K562 (cell line): ENCODE measurements at places on chromosomes 12 and 14. TPM values are rescaled to one million over a fixed set of nuclear protein-coding genes. Genes with fewer than 3 reads are reported as not detected.
A peak's percentile ranks its signal among the peaks of the same experiment; 100 is the strongest.

MSRB3 gene
- total RNA-seq = 0.04 and 0.38 TPM in 2 replicates

PTHLH gene
- total RNA-seq = 0.78 and 0.98 TPM in 2 replicates

HPD gene
- 0.29 TPM in 2 replicates for total RNA-seq

ANAPC7 gene
- total RNA-seq = 99.1 and 107 TPM in 2 replicates

TAS2R50 gene
- 0.18 and 0.49 TPM in 2 replicates for total RNA-seq

RND1 gene
- total RNA-seq = 0.36 and 0.78 TPM in 2 replicates

KRT2 gene
- total RNA-seq = 0.11 TPM in 1 of 2 replicates, not detected in the other

KRT73 gene
- not detected in 2 replicates for total RNA-seq

- no peak overlapping the region for H3K4me3 ChIP-seq
- no peak for DNase-seq
- H3K27me3 ChIP-seq = no peaks in the 10 kb centered on the region
Measured at GRCh38 chr14:62443796-62444195, 601.5 kb downstream of the KCNH5 start.

DNA sequence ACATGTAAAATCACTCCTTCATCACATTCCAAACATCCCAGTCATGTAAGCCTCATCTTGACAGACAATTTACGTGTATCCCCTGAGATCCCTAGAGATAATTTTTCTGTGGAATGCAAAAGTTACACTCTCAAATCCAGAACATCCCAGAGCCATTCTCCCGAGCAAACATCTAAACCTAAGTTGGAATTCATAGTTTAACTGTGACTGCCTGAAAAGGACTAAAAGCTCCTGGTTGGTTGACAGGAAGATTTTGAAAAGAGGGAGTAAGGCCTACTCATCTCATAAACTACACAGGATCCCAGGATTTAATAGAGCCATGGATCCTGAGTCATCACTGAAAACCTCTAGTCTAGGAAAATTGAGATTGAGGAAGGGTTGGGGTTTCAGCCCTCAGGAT is 123.6 kb downstream of the SCN8A start:
- H3K27ac ChIP-seq = no peak overlapping the region
- no peak overlapping the region for H3K4me3 ChIP-seq
- H3K36me3 ChIP-seq = no peaks in the 10 kb centered on the region
- DNase-seq = no peak
- H3K27me3 ChIP-seq = no peaks in the 10 kb centered on the region; the same call in 1 of the 2 replicates

DNA sequence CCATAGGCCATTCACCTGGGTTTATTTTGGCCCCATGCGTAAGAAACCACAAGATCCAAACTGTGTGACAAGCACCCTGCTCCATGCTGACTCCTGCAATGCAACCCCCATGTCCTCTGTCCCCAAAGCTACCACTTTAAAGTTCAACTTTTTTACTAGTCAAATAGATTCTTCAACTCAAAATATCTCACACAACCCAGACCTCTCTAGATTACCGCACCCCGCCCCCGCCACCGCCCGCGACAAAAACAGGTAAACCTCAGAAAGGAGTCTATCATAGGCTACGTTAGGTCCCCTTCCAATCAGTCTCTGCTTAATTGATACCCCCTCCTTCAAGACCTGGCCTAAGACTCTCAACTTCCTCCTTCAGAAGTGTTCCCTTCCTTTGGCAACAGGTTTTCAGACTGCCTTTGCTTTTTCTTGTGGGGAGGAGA is 2.2 kb downstream of the ZFP36L1 start:
- DNase-seq = no peak
- no peaks in the 10 kb centered on the region for H3K27me3 ChIP-seq
- peaks cover 35% of the 10 kb centered on the region for H3K36me3 ChIP-seq
- H3K4me3 ChIP-seq = peak overlapping the region; percentile 74
- peaks cover 30% of the 10 kb centered on the region; the same call in 2 of the 3 replicates for H3K4me1 ChIP-seq
- peak overlapping the region; percentile 23; the same call in 1 of the 3 replicates for H3K27ac ChIP-seq

GRCh38 chr12:116990971-116991966 is 80.5 kb downstream of the FBXW8 start:
- H3K27me3 ChIP-seq = no peaks in the 10 kb centered on the region
- no peak overlapping the region for H3K27ac ChIP-seq
- DNase-seq = no peak
- H3K4me3 ChIP-seq = no peak overlapping the region

GRCh38 chr14:61486930-61487495 is 165.6 kb downstream of the PRKCH start:
- no peaks in the 10 kb centered on the region for H3K36me3 ChIP-seq
- DNase-seq = no peak
- no peak overlapping the region for H3K4me3 ChIP-seq

DNA sequence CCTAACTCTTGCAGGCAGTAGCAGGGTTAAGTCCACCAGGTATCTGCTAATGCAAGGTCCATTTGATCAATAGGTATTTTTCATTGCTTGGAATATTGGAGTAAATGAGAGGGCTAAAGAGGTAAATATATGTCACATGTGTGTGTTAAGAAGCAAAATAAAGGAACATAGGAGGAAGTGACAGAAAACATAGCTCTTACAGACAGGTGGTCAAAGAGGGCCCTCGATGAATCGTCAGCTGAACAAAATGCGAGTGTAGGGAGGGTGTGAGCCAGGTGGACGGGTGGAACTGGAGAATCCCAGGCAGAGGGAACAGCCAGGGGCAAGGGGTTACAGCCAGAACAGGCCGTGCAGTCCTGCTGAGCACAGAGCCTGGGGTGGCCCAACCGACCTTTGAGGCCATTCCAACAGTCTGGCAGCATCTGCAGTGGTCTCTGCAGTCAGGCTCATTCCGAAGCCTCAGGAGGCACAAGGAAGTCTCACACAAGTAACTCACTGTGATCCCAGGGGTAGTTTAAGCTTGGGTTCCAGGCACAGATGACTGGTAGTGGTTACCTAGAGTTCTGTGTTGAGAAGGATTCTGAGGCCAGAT is 43.2 kb downstream of the CCDC88C start:
- peaks cover 5% of the 10 kb centered on the region; the same call in 2 of the 3 replicates for H3K36me3 ChIP-seq
- no peaks in the 10 kb centered on the region for H3K4me1 ChIP-seq
- no peak overlapping the region for H3K4me3 ChIP-seq
- no peak for DNase-seq
- H3K27ac ChIP-seq = no peak overlapping the region
- H3K27me3 ChIP-seq = no peaks in the 10 kb centered on the region

- H3K4me3 ChIP-seq = no peak overlapping the region
- no peaks in the 10 kb centered on the region for H3K27me3 ChIP-seq
- H3K4me1 ChIP-seq = peaks cover 47% of the 10 kb centered on the region
- DNase-seq = no peak
Measured at GRCh38 chr12:62915204-62915529, 19.8 kb downstream of the PPM1H start.

GRCh38 chr12:6653987-6654386 is 6.8 kb upstream of the ACRBP start:
- no peak overlapping the region for H3K27ac ChIP-seq
- DNase-seq = no peak
- peaks cover 12% of the 10 kb centered on the region; the same call in 2 of the 3 replicates for H3K36me3 ChIP-seq
- no peaks in the 10 kb centered on the region for H3K27me3 ChIP-seq
- H3K4me1 ChIP-seq = no peaks in the 10 kb centered on the region; the same call in 2 of the 3 replicates

GRCh38 chr12:128449146-128449894 is 182.3 kb downstream of the TMEM132C start:
- no peaks in the 10 kb centered on the region for H3K36me3 ChIP-seq
- H3K4me1 ChIP-seq = no peaks in the 10 kb centered on the region
- H3K27ac ChIP-seq = no peak overlapping the region
- no peak overlapping the region for H3K4me3 ChIP-seq

GRCh38 chr12:2845280-2845679 is 10.4 kb upstream of the NRIP2 start:
- peaks cover 8% of the 10 kb centered on the region; the same call in 2 of the 3 replicates for H3K4me1 ChIP-seq
- peak; percentile 24 for DNase-seq
- no peaks in the 10 kb centered on the region for H3K27me3 ChIP-seq
- H3K27ac ChIP-seq = no peak overlapping the region; the same call in 2 of the 3 replicates
- H3K4me3 ChIP-seq = no peak overlapping the region

- no peaks in the 10 kb centered on the region for H3K27me3 ChIP-seq
- no peak overlapping the region for H3K27ac ChIP-seq
- no peak overlapping the region for H3K4me3 ChIP-seq
- H3K4me1 ChIP-seq = peaks cover 40% of the 10 kb centered on the region; the same call in 1 of the 2 replicates
- DNase-seq = no peak
- peaks cover 39% of the 10 kb centered on the region; the same call in 1 of the 3 replicates for H3K36me3 ChIP-seq
Measured at GRCh38 chr12:124385219-124385969, 90.5 kb downstream of the RFLNA start.

DNA sequence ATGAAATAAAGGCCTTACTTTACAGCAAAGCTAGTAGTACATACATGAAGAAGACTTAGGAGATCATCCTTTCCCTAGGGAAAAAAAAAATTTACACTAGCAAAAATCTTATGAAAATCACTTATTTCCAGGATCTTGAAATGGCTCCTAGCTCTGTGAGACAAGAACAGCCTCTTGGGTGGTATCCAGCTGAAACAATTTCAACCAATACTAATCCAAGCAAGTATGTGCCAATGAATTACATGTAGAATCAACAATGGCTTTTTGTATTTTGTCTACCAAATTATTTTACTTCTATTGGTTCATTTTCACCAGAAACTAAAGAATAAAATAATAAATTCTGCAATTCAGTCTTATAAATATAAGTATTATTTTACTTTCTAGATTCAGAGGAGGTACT is 2.7 kb upstream of the SLCO1A2 start:
- no peaks in the 10 kb centered on the region for H3K36me3 ChIP-seq
- H3K27me3 ChIP-seq = no peaks in the 10 kb centered on the region
- H3K4me1 ChIP-seq = no peaks in the 10 kb centered on the region; the same call in 2 of the 3 replicates
- H3K4me3 ChIP-seq = no peak overlapping the region

DNA sequence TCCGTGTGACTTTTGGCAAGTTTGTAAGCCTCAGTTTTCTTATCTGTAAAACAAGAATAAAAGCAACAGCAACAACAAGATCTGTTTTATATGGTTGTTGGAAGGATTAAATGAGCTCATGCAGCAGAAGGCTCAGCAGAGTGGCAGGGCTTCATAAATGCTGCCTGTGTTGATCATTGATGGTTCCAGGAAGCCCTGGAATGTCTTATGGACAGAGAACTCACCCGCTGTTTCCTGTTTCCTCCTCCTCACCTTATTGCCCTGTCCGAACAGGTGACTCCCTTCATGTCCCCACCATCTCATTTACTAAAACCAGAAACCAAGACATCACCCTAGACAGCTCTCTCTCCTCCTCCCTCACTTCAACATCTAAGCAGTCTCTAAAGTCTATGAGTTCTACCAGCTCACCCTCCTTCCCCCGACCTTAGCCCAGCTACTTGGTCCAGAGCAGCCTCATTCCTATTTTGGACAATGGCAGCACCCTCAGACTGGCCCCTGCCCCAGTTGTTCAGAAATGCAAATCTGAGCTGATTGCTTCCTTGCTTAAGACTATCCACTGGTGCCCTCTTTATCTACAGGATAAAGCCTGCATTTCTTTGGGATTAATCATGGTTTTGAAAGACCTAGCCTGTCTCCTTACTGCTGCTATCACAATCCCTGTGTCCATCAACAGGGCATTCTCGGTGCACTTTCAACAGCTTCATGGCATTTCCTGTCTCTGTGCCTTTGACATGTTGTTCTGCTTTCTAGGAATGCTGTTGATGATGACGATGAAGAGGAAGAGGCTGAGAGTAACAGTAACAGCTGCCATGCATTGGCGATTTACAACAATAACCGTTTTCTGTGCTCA is 21.4 kb upstream of the GSG1 start:
- H3K4me1 ChIP-seq = no peaks in the 10 kb centered on the region
- H3K4me3 ChIP-seq = no peak overlapping the region
- no peak for DNase-seq
- H3K27ac ChIP-seq = no peak overlapping the region
- H3K36me3 ChIP-seq = no peaks in the 10 kb centered on the region

DNA sequence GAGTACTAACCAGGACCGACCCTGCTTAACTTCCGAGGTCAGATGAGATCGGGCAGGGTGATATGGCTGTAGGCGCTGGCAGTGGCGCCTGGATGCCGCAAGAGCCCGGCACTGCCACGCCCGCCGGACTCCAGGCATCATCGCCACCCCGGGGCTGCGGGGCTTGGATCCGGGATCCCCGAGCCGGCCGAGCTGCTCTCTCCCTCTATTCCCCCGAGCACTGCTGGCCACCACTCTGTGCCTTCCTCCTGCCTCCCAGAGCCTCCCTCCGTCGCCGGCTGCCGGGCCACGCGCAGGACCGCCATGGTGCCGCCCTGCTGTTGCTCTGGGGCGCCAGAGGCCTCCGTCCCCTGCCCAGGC is 153.2 kb upstream of the ALG10B start:
- no peak overlapping the region for H3K4me3 ChIP-seq
- no peak for DNase-seq
- no peaks in the 10 kb centered on the region for H3K36me3 ChIP-seq
- H3K4me1 ChIP-seq = peaks cover 14% of the 10 kb centered on the region; the same call in 1 of the 2 replicates
- H3K27ac ChIP-seq = no peak overlapping the region

- no peaks in the 10 kb centered on the region for H3K36me3 ChIP-seq
- H3K27me3 ChIP-seq = no peaks in the 10 kb centered on the region; the same call in 2 of the 3 replicates
- H3K27ac ChIP-seq = no peak overlapping the region
- no peak overlapping the region for H3K4me3 ChIP-seq
- H3K4me1 ChIP-seq = no peaks in the 10 kb centered on the region; the same call in 1 of the 2 replicates
Measured at GRCh38 chr12:30197392-30198057, 413.8 kb upstream of the TMTC1 start.

GRCh38 chr14:74400031-74400685 is 25.9 kb downstream of the SYNDIG1L start:
- no peak overlapping the region for H3K27ac ChIP-seq
- no peaks in the 10 kb centered on the region for H3K36me3 ChIP-seq

DNA sequence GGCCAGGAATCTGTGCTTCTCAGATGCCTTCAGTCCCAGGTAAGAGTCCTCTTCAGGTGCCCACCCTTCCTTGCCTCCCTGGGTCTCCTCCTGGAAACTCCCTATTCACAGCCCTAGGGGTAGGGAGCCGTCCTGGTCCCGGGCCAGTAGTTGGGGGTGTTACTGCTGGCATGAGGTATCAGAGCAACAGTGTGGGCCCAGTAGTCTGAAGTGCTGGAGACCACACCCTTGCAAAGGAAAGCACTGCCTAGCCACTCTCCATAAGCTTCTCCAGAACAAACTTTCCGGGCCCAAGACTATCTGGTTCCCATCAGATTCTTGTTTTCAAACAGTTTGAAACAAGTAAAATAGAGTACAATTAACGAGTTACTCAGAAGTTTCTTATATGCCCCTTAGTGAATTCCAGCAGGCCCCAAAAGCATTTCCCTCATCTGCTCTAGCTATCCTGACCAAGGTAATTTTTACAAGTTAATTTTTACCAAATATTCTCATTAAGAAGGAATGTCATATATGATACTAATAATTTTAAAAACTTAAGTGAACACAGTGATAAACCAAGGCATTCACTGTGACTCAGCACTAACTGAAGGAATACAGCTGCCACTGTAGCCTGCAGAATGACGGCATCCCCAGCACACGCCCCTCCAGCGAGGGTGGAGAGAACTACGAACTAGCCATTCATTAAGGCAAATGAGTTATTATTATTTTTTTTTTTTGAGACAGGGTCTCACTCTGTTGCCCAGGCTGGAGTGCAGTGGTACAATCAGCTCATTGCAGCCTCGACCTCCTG is 49.4 kb downstream of the MOK start:
- H3K4me3 ChIP-seq = no peak overlapping the region
- no peaks in the 10 kb centered on the region for H3K36me3 ChIP-seq
- peak overlapping the region; percentile 77 for H3K27ac ChIP-seq
- peaks cover 8% of the 10 kb centered on the region for H3K4me1 ChIP-seq
- DNase-seq = peak; percentile 51
- no peaks in the 10 kb centered on the region for H3K27me3 ChIP-seq

- H3K4me3 ChIP-seq = no peak overlapping the region
- H3K27me3 ChIP-seq = no peaks in the 10 kb centered on the region
- H3K4me1 ChIP-seq = peaks cover 6% of the 10 kb centered on the region
- no peak overlapping the region for H3K27ac ChIP-seq
- H3K36me3 ChIP-seq = peaks cover under 1% of the 10 kb centered on the region; the same call in 1 of the 3 replicates
Measured at GRCh38 chr14:105487449-105487985, 831 bp downstream of the CRIP1 start.
